ENCODE measurements at places on chromosomes 5 and 9. TPM values are rescaled to one million over a fixed set of nuclear protein-coding genes. Genes with fewer than 3 reads are reported as not detected.

The CKMT2 gene
- total RNA-seq, result not detected

The FOXD4L5 gene
- not detected for total RNA-seq

The PCDHA1 gene
- total RNA-seq, result 2.5 TPM

The SMC5 gene
- total RNA-seq, result 58.5 TPM

The PKN3 gene
- 14.0 TPM for total RNA-seq

All from A375 (cell line).